ENCODE measurements at places on chromosomes 16 and 17.
A peak's percentile ranks its signal among the peaks of the same experiment; 100 is the strongest.

DNA sequence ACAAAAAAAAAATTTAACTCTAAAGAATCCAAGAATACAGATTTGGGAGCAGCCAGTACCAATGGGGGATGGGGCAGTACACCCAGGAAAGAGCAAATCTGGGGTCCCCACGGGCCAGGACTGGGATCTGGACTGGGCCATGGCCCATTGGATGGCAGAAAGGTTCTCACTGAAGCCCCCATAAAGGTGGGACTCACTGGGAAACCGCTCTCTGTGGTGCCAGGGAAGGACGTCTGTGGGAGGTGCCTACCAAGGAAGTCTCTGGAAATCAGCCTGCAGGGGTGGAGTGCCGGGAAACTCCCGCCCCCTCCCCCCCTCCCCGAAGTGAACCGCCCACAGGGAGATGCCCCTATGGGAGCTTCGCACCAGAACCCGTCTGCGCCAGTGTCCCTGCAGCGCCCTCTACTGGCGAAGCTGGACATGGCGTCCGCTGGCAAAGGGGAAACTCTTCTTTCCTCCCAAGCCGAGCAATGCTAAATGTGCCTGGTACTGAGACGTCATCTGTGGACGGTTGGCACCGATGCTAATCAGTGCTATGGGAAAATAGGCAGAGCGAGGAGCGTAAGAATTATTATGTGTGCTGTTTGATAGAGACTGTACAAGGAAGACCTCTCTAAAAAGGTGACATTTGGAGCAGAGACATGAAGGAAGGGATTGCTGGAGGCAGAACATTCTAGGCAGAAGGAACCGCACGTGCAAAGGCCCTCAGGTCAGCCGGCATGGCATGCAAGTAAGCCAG lies 671.1 kb downstream of the WWOX start:
- DNase-seq, result peak; percentile 58

GRCh38 chr16:57726433-57726947 lies 9.1 kb upstream of the KATNB1 start:
- DNase-seq, result no peak

DNA sequence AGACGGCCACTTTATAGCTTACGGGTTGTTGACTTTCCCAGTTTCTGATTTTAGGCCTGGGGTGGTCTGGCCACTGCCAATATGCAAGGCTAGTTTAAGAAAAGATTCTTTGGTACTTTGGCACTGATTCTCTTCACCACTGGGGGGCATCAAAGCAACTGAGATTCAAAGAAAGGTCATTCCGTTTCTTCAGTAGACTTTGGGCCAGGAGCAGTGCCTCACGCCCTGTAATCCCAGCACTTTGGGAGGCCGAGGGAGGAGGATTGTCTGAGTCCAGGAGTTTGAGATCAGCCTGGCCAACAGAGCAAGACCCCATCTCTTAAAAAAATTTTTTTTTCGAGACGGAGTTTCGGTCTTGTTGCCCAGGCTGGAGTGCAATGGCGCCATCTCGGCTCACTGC lies 53.0 kb downstream of the RPA1 start:
- DNase-seq, result no peak

DNA sequence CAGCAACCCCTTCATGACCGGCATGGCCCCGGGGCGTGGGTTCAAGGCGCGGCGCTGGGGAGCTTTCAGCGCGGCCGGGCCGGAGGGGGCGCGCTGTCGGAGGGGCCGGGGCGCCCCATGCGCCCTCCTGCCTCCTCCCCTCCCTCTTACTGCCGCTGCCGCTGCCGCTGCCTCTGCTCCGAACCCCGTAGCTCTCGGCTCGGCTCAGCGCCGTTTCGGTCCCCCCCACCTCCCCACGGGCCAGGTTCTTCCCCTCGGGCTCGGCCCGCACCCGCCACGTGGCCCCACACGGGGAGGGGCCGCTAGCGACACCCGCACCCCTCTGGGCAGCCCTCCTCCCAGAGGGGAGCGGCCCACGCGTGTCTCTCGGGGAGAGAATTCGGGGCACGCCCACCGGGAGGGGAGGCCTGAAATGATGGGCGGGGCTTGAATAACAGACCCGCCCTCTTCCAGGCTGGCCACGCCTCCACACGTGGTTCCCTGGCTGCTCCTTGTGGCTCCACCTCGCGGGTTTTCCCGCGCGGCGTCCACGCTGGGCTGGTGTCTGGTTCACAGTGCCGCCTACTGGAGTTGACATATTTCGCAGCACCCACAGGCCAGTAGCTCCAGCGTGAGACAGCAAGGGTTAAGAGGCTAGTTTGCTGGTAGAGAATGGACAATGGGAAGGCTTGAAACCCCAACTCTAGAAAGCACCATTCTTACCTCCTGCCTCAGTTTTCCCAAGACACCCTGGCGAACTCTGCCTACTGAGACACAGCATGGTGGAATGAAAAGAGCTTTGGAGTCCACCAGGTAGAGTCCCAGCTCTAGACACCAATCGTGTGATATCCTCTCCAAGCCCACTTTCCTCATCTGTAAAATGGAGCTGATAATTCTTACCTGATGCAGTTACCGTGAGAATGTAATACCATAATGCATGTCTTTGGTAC lies at the start of gene KCNH4:
Gene KCNH4 (minus strand): TSS at position 221 of the 929 bp plus-strand sequence. CDS start 197 bp downstream, at position 24.
- DNase-seq, result peak; percentile 56

DNA sequence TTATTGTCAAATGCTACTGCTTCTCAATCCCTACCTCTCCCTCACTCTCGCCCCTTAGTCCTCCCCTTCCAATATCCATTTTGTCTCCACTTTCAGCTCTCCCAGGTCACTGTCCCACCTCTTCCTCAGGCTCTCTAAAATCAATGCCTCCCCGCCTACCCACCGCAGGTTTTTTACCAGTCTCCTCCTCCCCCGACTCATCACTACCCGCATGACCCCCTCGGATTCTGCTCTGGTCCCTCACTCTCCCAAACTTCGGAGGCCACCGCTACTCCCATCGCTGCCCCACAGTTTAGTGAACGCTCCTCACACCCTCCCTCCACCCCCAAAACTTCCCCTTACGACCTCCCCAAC lies 513 bp downstream of the CRLF3 start:
- no peak for DNase-seq

DNA sequence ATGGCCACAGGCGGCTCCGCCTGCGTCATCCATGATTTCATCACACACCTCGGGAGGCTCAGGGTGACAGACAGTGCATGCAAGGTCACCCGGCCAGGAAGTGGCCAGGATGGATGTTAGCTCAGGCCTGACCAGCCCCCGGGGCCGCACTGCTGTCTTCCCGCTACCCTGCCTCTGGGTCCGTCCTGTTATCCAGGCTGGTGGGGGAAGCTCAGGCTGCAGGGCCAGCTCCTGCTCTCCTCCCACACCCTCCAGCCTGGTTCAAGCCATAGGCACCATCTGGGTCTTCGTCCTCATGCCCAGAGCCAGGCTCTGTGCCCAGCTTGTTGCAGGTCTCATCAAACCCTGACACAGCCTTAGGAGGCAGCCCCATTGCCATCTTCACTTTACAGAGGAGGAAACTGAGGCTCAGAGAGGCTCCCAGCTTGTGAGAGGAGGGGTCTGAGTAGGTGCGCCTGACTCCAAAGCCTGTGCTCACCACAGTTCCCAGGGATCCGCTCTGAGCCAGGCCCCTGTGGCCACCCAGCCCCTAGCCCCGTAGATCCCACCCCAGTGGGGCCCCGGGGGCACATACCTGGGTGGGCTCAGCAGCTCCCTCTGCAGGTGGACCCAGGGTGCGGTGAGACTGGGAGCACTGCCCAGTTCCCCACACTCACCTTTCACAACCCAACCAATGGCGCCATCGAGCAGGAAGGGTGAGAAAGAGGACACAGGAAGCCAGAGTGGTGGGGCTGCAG lies 412 bp upstream of the ADGRG3 start:
- DNase-seq, result no peak

GRCh38 chr16:47713225-47713595 lies 252.1 kb downstream of the PHKB start:
- no peak for DNase-seq

DNA sequence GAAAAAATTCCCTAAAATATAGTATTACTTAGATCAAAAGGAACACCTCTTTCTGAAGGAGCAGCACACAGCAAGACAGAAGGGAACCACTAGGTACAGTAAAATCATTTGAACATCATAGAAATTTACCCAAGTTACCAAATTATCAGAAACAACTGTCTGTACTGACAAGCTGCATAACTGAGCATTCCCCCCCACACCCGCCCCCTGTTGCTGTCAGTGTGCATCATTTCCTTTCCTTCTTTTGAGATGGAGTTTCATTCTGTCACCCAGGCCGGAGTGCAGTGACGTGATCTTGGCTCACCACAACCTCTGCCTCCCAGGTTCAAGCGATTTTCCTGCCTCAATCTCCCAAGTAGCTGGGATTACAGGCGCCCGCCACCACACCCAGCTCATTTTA lies 120.7 kb downstream of the TRIM37 start:
- DNase-seq, result no peak

GRCh38 chr16:10993649-10994048 lies 49.3 kb downstream of the CLEC16A start:
- DNase-seq, result no peak

GRCh38 chr16:10123141-10123540 lies 59.1 kb downstream of the GRIN2A start:
- no peak for DNase-seq

- no peak for DNase-seq
Observed at GRCh38 chr17:64532409-64532808, 25.6 kb downstream of the CEP95 start.

DNA sequence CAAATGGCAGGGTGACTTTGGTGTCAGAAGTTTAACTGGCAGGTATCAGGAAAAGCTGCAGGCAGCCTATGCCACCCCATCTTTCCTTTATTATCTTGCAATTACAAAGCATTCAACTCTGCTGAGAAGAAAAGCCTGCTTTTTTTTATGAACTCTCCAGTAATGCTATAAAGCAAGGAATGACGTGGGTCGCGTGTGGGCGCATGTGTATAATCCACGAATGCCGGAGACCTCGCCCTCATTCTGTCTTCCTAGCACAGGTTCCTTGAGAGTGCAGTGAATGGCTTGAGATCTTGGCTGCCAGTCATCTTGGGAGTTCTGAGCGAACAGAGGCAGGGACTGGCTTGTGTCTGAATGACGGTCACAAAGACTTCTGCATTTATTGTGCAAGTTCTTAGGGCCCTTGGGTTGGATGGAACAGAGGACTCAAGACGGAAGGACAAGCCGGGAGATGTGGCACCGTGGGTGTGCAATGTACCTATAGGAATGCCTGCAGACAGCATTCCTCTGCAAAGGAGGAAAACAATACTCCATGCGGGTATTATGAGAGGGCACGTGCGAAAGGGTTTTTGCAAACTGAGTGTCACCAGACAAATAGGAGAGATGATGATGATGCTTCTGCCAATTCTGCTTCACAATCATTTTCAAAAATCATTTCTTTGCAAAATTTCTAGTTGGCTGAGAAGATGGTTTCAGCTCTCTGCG lies 96.1 kb upstream of the ELAC2 start:
- no peak for DNase-seq

DNA sequence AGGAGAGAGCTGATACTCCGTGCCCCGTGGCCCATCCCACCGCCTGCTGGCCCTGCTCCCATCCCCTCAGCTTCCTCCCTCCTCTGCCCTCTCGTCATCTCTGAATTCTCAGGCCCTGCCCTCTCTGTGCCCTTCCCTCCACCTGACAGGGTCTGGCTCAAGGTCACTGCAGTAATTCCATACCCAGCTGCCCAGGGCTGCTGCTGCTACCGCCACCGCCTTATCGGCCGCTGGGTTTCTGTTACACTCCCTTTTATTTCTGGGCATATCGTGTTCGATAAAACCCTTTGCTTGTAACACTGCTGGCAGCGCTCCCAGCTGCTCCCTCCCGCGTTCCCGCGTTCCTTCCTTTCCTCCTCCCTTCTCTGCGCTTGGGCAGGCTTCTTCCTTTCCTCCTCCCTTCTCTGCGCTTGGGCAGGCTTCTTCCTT lies 1.2 kb downstream of the EPN3 start:
- no peak for DNase-seq

All from stimulated activated CD8-positive, alpha-beta memory T cell treated with anti-CD3 and anti-CD28 coated beads, Interleukin-15, amount 100 ng/mL, for 1 hour (primary cell).